Myocyte (in vitro differentiated cells): ENCODE measurements at places on chromosomes 6 and 20. TPM values are rescaled to one million over a fixed set of nuclear protein-coding genes. Genes with fewer than 3 reads are reported as not detected.
A peak's percentile ranks its signal among the peaks of the same experiment; 100 is the strongest.

TCF21 gene
- total RNA-seq: 0.03 TPM in 1 of 2 replicates, not detected in the other

BACH2 gene
- total RNA-seq: 0.05 and 0.13 TPM in 2 replicates

GRCh38 chr6:166989427-166990032 lies 9.7 kb upstream of the CEP43 start:
- DNase-seq: peak; percentile 51

DNA sequence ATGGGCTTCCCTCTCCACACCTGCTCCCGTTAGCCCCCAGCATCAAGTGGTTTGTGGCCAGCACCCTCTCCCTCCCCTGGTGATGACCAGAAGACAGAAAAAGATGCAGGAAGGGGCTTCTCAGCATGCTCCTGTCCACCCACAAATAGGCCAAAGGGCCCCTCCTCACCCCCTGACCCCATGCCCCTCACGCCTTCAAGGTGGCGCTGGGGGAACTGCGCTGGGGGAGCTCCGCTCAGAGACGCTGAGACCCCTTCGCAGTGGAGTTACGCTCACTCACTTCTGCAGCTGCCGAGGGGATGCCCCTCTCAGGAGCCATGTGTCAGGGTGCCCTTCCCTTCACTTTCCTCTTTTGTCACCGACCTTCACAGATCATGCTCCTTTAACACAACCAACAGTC lies 92.0 kb downstream of the PSMB1 start:
- no peak for DNase-seq
